ENCODE measurements at places on chromosomes 16 and 17. TPM values are rescaled to one million over a fixed set of nuclear protein-coding genes. Genes with fewer than 3 reads are reported as not detected.
A peak's percentile ranks its signal among the peaks of the same experiment; 100 is the strongest.

TMIGD1 gene
- not detected for total RNA-seq

RCVRN gene
- 0.20 TPM for total RNA-seq

DNA sequence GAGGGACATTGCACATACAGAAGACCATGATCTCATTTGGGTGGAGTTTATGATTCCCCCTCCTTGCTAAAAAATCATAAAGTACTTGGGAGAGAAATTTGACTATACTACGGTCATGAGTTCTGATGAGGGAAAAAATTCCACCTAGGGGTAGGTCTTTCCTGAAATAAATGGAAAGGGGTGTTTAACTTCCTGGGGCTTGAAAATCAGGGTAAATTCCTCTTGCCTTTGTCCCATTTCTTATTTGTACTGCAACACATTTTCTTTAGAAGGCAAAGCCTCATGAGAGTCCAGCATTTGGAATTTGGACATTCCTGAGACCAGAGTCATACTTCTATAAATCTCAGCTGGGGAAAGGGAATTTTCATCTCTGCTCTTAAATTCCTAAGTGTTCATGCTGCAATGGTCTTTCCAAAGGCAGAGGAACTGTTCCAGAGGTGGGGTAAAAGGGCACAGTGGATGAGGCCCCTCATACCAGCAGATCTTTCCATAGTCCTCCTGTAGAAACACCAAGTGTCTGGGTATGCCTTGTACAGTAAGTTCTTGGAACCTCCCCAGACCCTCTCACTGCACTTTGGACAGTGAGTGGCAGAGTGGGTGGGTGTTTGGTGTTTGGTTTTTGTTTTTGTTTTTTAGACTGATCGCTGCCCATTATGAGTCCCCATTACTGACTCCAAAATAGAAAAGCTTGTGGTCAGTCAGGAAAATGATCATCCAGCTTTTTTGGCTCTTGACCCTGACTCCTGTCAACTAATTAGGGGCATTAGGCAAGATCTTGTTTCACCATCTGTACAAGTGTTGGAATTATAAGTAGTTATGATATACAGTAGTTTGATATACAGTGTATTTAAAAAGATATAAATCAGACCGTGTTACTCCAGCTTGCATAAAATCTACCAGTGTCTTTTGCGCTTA is 6.0 kb downstream of the LYRM1 start:
- peak; percentile 16 for DNase-seq

DNA sequence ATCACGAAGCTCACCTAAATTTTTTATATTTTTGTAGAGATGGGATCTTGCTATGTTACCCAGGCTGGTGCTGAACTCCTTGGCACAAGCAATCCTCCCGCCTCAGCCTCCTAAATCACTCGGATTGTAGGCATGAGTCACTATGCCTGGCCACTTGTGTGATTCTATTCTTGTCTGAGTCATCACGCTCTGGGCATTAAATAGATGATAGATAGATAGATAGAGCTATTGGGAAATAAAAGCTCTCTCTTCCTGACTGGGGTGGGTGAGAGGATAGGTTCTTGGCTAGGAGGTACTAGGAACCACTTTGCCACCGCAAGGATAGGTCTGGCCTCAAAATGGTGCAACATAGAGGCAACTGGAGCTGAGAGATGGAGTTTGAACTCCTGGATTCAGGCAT is 21.4 kb upstream of the CACNG3 start:
- DNase-seq = no peak
